ENCODE measurements at places on chromosomes 3 and 15. TPM values are rescaled to one million over a fixed set of nuclear protein-coding genes. Genes with fewer than 3 reads are reported as not detected.
A peak's percentile ranks its signal among the peaks of the same experiment; 100 is the strongest.

- no peak for DNase-seq
Observed at GRCh38 chr3:165185707-165186327, 10.4 kb downstream of the SLITRK3 start.

ABHD17C gene
- total RNA-seq: 5.8 TPM

RHCG gene
- total RNA-seq: not detected

SLC12A8 gene
- total RNA-seq: 0.63 TPM

DNA sequence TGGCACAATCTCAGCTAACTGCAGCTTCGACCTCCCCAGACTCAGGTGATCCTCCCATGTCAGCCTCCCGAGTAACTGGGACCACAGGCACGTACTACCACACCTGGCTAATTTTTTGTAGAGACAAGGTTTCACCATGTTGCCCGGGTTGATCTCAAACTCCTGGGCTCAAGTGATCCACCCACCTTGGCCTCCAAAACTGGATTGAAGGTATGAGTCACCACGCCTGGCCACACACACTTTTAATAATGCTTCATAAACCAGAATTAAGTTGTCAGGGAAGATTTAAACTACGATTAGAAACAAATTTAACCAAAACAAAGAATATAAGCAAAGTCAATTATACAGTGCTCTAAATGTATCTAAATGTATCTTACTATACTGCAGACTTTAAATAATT lies 87.5 kb downstream of the LRRFIP2 start:
- DNase-seq: no peak

GRCh38 chr15:55774113-55774970 lies 31.4 kb upstream of the PRTG start:
- peak; percentile 8 for DNase-seq

GOLGA8S gene
- total RNA-seq: not detected

All from activated T-cell treated with anti-CD3 and anti-CD28 coated beads, Interleukin-2, amount 50 U/mL, for 4 hours (primary cell).